Activated CD4-positive, alpha-beta T cell treated with anti-CD3 and anti-CD28 coated beads, Interleukin-2, amount 50 U/mL, for 16 hours (primary cell): ENCODE measurements at places on chromosomes 1 and 21.

DNA sequence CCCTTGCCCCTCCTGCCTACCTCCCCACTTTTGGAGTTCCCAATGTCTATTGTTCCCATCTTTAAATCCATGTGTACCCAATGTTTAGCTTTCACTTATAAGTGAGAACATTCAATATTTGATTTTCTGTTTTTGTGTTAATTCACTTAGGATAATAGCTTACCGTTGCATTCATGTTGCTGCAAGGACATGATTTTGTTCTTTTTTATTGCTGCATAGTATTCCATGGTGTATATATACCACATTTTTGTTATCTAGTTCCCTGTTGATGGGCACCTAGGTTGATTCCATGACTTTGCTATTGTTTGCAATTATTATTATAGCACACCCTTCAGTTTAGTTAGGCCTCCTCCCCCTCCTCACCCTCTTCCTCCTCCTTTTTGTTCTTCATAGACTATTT lies 33.5 kb upstream of the ADAR start:
- DNase-seq: no peak

DNA sequence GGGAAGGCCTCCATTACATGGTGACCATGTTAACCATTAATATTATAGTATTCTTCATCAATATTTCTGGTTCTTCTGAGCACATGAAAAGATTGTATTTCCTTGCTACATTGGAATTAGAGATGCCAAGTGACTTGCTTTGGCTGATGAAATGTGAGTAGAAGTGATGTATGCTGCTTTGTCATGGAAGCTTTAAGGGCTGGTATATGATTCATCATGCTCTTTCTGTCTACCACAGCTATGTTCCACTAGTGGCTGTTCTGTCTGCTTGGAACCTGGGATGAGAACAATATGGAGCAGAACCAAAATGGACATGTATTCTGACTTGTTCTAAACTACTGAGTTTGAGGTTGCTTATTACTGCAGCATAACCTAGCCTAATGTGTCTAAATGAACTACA lies 163.3 kb downstream of the TM2D1 start:
- no peak for DNase-seq

GRCh38 chr1:154334079-154335024 lies 9.0 kb downstream of the ATP8B2 start:
- no peak for DNase-seq

DNA sequence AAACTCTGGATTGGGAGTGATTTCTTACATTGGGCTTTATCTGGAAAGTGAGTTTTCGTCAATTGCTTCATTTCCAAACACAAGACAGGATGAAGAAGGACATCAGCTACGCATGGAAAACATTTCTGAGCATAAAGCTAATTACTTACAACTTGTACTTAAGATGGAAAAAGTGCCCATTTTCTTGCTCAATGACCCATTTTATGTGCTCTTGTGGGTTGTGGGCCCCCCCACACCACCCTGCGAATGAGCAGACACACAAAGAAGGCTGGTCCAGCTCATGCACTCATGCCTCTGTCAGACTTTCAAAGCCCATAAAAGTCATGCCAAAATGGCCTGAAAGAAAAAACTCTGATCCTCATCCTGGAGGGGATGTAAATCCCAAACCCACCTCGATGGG lies 663.0 kb downstream of the AJAP1 start:
- DNase-seq: no peak

DNA sequence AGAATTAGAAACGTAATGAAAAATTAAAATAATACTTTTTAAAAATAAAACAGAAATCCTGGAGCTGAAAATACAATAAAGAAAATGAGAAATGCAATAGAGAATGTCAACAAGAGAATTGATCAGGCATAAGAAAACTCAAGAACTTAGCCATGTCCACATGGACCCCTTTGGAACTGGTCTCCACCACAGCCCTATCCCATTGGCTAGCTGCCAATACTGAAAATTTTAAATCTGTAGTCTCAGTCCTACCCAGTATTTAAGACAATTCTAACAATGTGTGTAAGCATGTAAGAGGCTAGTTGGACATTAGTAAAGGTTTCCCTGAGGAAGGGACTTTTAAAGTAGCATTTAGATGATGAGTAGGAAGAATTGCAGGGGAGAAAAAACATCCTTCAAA lies 25.8 kb upstream of the RRP15 start:
- DNase-seq: no peak

GRCh38 chr1:232137066-232137465 lies 492.9 kb downstream of the SIPA1L2 start:
- no peak for DNase-seq

DNA sequence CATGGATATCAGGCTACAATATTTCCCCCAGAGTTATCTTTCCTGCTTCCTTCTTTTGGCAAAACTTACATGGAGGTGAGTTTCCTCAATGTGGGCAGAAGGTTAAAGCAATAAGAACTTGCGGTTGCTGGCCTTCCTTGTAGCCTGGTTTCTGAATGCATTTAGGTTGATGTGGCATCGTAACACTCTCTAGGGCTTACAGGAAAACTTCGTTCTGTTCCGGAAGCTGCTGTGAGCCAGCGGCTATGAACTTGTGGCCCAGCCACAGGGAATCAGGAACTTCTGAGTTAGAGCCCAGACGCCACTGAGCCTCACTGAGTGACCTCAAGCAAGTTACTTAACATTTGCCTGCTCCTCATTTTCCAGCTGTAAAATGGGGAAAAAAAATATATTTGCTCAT lies 623.4 kb upstream of the ADAMTS5 start:
- no peak for DNase-seq

GRCh38 chr1:5678759-5679158 lies 313.5 kb downstream of the NPHP4 start:
- DNase-seq: no peak

DNA sequence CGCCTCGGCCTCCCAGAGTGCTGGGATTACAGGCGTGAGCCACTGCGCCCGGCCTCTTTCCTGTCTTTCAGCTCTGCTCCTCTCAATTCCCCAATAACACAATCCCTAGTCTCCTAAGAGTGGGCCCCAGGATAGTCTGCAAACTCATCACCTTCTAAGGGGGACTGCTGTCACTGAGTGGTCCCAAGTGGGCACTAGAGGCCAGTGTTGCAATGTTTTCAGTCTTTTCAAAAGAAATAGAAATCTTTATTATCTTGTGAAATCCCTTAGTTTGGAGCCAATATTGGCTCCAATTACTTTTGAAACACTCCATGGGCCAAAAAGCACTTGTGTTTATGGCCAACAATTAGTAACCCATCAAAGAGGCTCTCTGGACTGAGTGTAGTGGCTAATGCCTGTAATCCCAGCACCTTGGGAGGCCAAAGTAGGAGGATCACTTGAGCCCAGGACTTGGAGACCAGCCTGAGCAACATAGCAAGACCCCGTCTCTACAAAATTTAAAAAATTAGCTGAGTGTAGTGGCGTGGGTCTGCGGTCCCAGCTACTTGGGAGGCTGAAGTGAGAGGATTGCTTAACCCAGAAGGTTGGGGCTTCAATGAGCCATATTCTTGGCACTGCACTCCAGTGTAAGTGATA lies 28.6 kb upstream of the ZNF697 start:
- no peak for DNase-seq

GRCh38 chr21:20627594-20627993 lies 370.6 kb upstream of the NCAM2 start:
- no peak for DNase-seq

GRCh38 chr1:103517380-103518047 lies 8.0 kb upstream of the RNPC3 start:
- peak; percentile 16 for DNase-seq

DNA sequence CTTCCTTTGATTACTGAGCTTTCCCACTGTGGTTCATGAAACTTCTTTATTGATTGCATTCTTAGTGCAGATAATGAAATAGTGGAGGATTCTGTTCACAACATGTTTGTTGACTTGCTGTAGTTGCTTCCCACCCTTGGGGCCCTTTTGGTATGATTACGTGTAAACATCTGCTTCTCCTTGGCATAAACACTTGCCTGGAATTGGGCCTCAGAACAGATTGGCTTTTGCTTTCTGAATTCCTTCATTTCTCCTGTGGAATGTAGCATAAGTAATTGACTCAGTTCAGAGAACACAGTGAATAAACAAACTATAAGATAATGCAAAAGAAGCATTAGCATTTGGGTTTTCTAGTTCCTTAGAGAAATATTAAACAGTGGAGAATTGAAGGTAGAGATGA lies 59.5 kb upstream of the LAMC2 start:
- no peak for DNase-seq
